ENCODE measurements at places on chromosomes 4 and X.

DNA sequence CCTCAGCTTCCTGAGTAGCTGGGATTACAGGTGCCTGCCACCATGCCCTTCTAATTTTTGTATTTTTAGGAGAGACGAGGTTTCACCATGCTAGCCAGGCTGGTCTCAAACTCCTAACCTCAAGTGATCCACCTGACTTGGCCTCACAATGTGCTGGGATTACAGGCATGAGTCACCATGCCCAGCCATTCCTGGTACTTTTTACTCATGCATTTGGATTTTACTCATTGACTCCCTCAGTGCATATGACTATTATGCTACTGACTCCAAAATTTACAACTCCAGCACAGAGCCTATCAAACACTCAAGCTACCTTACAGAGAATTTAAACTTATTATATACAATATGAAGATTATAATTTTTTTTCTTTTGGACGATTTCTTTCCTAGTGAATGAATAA is 199.9 kb downstream of the CXXC4 start:
- no peak for DNase-seq

- no peak for DNase-seq
Measured at GRCh38 chr4:146110871-146111485, 64.5 kb upstream of the LSM6 start.

- no peak for DNase-seq
Measured at GRCh38 chrX:153944800-153945150, 332 bp upstream of the RENBP start.

DNA sequence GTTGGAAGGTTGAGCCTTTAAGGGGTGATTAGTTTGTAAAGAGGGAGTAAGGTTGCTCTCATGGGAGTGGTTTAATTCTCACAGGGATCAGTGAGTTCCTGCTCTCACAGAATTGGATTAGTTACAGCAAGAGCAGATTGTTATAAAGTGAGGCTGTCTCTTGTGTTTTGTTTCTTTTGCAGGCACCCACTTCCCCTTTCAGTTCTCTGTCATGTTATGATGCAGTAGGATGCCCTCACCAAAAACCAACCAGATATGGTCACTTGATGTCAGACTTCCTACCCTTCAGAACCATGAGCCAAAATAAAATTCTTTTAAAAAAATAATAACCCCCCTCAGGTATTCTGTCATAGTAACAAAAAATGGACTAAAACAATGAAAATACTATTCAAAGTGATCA is 19.9 kb upstream of the IGSF1 start:
- DNase-seq: no peak

DNA sequence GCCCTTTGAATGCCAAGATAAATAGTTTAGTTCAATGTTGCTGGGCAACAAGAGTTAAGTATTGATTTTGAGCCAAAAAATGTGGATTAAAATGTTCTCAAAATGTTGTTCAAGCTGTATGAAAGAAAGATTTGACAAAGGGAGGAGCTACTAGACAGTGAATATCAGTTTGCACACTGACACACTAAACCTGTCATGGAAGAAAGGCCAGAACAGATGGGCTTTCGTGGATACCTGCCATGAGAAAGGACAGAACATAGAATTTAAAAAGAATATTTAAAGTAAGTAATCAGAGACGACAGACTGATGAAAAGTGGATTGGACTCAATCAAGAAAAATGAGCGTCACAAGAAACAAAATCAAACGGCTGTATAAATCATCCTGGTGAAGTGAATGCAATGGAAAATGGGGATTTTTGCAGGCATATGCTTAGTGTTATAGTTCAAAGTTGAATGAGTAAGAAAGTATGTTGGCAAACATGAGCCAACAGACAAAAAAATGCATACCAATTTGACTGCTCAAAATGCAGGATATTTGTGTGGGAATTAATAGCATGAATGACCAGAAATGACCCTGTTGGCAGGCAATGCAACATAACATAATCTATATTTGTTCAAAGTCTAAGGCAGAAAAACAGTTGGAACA is 7.4 kb downstream of the PCDH18 start:
- DNase-seq: no peak

DNA sequence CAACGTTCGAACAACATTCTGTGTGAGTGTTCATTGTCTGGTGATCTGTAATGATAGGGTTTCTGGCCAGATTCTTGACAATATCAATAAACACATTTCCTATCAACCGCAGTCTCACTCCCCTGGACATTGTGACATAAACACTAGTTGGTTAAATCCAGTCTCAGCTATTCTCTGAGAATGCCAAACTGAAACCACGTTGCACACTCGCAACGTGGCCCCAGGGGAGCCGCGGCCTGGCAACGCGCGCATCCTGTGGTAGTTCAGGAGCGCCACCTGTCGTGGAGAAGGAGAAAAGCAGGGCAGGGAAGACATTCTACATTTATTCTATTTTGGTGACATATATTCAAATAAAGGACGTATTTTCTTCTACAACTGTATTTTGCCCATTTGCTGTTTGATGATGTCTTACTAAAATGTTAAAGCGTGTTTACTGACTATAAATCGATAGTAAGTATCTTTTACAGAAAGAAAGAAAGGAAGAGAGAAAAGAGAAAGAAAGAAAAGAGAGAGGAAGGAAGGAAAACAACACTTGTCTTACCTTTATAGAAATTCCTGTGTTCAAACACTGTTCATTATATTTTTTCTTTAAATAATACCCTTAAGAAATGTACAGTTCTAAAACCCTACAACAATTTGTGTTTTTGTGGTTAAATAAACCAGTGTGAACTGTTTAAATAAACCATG is 738.3 kb upstream of the FRG1 start:
- DNase-seq: peak; percentile 26
